ENCODE measurements at places on chromosomes 7 and 10.
A peak's percentile ranks its signal among the peaks of the same experiment; 100 is the strongest.

- no peak for DNase-seq
Observed at GRCh38 chr10:31153692-31154091, 122.0 kb upstream of the ZNF438 start.

GRCh38 chr10:74837743-74838142 lies 11.3 kb downstream of the KAT6B start:
- DNase-seq, result no peak

DNA sequence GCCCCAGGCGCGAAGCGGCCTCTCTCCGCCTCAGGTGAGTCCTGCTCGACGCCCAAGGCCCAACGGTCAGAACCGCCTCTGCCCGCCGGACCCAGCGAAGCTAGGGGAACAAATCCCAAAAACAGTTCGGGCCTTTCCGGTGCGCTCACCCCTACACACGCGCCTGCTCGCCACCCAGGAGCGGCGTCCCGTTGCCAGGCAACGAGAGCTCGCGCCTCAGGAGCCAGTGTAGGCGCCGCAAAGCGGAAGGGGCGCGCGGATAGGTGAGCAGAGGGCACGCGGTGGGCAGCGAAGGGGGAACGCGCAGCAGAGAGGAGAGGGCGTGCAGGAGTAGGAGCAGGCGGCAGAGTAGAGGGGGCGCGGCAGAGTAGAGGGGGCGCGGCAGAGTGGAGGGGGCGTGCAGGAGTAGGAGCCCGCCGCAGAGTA lies at the start of the genes DYDC1 and DYDC2:
TSS of gene DYDC1 (minus strand) at position 193 of the 426 bp plus-strand sequence. CDS start 4,154 bp downstream, outside the sequence.
TSS of gene DYDC2 (plus strand) at position 219 of the 426 bp plus-strand sequence. CDS start 5,663 bp downstream, outside the sequence.
- peak; percentile 61 for DNase-seq

GRCh38 chr7:114104035-114104434 lies 185.2 kb upstream of the PPP1R3A start:
- DNase-seq, result no peak

DNA sequence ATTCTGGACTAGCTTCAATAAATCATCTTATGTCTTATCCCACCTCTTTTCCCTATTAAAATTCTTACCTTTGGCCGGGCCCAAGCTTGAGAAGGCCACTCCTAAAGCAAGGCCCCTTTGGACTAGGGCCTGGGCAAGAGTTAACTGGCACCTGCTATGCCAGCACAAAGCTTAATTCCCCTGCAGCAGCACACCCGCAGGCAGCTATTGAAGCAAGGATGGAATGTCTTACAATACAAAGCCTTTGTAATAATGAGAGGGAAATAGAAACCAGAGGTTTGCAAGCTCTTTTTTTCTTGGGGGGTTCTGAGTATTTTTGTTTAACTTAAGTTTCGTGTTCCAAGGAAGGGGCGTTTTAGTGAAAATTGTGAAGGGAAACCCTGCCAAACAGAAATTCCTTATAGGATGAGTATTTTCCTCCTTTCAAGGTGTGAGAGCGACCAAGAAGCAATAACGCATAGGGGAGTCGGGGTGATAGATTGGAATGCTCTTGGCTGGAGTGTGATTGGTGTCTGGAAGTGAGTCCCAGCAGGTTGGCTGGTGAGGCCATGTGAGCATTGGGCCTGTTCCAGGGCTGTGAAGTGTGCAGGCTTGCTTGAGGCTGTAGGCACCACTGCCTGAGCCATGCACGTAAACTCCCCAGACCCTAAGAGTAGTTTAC lies 148.5 kb downstream of the KIAA1217 start:
- no peak for DNase-seq

GRCh38 chr10:24277771-24278170 lies 68.8 kb downstream of the KIAA1217 start:
- DNase-seq, result no peak

GRCh38 chr10:805620-806305 lies 116.3 kb upstream of the DIP2C start:
- no peak for DNase-seq

DNA sequence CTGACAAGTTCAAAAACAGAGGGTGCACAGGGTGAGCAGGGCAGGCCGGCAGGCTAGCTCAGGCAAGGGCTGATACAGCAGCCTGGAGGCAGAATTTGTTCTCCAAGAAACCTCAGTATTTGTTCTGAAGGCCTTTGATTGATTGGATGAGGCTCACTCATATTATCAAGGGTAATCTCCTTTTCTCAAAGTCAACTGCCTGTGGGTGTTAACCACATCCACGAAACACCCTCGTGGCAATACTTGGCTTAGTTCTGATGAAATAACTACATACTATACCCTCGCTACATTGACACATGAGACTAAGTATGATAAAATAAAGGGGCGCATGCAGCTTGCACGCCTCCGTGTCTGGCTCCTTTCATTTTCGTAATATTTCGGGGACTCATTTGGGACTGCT lies 4.4 kb upstream of the PPP2R2D start:
- peak; percentile 28 for DNase-seq

DNA sequence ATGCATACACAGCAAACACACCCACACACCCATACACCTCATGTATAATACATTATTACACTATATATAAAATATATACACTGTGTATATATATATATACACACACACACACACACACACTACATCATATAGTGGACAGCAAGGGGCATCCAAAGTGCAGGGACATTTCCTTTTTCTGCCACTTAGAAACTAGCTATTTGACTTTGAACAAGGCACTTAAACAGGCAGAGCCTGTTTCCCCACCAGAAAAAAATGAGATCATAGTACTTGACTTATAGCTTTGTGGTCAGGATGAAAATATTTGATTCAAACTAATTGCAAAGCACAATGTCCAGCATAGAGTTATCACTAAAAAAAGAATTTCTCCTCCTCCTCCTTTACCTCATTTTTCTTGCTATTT lies 254.3 kb upstream of the NPVF start:
- DNase-seq, result no peak

DNA sequence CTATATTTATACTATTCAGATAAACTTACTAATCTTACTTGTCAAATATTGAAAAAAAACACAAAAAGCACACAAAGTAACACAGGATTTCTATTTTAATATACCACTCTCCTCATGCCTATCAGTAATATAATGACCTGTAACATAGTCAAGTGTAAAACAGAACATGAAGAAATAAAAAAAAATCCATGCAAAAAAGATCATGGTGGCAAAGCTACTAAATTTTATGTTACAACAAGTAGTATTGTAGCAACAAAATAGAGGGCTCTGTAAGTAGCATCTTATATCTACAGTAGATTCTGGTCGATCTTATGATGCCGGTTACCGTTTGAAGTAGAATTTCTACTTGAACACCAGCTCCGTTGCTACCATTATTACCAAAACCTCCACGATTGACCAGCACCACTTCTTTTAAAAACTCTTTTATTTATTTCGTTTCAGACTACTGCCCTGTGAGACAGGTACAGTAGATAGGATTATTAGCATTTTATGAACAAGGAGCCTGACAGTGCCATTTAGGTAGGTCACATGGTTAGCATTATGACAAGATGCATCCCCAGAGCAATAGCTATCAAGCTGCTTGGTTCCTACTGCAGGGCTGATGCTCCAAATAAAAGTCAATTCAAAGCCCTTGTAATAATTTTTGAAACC lies 2.1 kb downstream of the CPED1 start:
- DNase-seq, result no peak

GRCh38 chr10:28600056-28600455 lies 67.1 kb downstream of the WAC start:
- DNase-seq, result no peak

GRCh38 chr10:31508234-31508633 lies 189.2 kb downstream of the ZEB1 start:
- no peak for DNase-seq

- no peak for DNase-seq
Observed at GRCh38 chr7:38751416-38751815, 120.2 kb upstream of the AMPH start.

- DNase-seq, result no peak
Observed at GRCh38 chr10:37488792-37489657, 363.6 kb downstream of the ANKRD30A start.

GRCh38 chr7:156028521-156028920 lies 216.3 kb upstream of the SHH start:
- no peak for DNase-seq

GRCh38 chr7:117949232-117949631 lies 76.0 kb upstream of the CTTNBP2 start:
- DNase-seq, result no peak

DNA sequence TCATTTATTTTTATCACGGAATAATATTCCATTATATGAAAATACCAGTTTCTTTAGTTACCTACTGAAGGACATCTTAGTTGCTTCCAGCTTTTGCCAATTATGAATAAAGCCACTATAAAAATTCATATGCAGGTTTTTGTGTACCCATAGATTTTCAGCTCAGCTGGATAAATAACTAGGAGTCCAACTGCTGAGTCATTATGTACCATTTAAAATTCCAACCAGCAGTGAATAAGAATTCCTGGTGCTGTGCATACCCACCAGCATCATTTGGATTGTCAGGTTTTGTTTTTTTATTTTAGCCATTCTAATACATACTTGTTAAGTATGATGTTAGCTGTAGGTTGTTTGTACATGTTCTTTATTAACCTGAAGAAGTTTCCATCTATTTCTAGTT lies 14.5 kb downstream of the FAM24B start:
- DNase-seq, result no peak

DNA sequence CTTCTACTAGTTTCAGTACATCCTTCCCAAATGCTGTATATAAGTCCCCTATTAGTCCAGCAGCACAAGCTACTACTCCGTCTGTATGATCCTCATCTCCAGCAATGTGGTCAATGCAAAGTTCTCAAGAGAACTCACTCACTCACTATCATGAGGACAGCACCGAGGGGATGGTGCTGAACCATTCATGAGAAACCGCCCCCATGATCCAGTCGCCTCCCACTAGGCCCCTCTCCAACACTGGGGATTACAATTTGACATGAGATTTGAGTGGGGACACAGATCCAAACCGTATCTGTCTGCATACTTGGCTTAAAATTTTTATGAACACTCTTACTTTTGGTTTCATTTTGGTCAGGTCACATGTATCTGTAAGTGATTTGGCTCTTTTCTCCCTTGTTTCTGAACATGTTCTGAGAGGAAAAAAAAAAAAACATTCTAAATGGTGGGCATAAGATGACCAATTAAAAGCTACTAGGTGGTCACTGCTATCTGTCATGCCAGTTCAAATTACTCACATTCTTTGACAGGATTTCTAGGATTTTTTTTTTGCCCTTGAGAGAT lies 60.1 kb downstream of the ZNF783 start:
- no peak for DNase-seq

- DNase-seq, result no peak
Observed at GRCh38 chr7:132519936-132520335, 56.3 kb downstream of the PLXNA4 start.

GRCh38 chr7:4774658-4775249 lies 669 bp upstream of the AP5Z1 start:
- DNase-seq, result peak; percentile 41

DNA sequence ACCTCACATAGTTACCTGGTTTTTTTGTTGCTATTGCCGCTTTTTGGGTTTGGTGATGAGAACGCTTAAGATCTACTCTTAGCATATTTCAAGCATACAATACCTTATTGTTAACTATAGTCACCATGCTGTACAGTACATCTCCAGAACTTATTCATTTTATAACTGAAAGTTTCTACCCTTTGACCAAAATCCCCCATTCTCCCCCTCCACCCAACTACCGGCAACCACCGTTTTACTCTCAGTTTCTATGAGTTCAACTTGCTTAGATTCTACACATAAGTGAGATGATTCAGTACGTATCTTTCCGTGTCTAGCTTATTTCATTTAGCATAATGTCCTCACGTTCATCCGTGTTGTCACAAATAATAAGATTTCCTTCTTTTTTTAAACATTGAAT lies 86.7 kb upstream of the IL6 start:
- DNase-seq, result peak; percentile 65

GRCh38 chr7:1941464-1942242 lies 271.6 kb downstream of the ELFN1 start:
- no peak for DNase-seq

DNA sequence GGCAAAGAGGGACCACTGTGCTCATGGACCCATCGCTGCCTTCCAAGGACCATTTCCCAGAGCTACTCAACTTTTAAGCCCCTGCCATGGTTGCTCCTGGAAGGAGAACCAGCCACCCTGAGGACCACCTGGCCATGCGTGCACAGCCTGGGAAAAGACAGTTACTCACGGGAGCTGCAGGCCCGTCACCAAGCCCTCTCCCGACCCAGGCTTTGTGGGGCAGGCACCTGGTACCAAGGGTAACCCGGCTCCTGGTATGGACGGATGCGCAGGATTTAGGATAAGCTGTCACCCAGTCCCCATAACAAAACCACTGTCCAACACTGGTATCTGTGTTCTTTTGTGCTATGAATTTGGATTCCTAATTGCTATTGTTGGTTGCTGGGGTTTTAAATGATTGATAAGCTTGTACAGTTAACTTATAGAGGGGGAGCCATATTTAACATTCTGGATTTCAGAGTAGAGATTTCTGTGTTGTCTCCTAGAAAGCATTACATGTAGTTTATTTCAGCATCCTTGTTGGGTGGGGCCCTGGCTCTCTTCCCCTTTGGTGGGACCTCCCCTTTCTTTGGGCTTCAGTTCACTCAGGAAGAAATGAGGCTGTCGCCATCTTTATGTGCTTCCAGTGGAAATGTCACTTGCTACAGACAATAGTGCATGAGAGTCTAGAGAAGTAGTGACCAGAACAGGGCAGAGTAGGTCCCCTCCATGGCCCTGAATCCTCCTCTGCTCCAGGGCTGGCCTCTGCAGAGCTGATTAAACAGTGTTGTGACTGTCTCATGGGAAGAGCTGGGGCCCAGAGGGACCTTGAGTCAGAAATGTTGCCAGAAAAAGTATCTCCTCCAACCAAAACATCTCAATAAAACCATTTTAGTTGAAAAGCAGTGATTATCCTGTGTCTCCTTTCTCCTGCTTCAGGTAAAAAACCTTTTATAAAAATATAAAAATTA lies 19.4 kb downstream of the LAT2 start:
- no peak for DNase-seq

- no peak for DNase-seq
Observed at GRCh38 chr7:157444843-157445135, 108.0 kb downstream of the DNAJB6 start.

DNA sequence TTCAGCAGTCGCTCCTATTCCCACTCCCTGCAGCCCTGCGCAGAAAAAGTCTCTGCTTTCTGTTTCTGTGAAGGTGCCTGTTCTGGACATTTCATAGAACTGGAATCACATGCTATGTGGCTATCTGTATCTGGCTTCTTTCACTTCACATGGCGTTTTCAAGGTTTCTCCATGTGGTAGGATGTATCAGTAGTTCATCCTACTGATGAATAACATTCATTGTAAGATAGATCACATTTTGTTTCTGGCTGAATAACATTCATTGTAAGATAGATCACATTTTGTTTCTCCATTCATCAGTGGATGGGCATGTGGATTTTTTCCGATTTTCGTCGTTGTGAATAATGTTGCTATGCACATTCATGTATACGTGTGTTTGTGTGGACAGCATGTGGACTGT lies 44.5 kb downstream of the HSPA12A start:
- DNase-seq, result no peak

GRCh38 chr10:3046981-3047547 lies 20.3 kb upstream of the PFKP start:
- no peak for DNase-seq

GRCh38 chr7:156219307-156220077 lies 407.2 kb upstream of the SHH start:
- no peak for DNase-seq

DNA sequence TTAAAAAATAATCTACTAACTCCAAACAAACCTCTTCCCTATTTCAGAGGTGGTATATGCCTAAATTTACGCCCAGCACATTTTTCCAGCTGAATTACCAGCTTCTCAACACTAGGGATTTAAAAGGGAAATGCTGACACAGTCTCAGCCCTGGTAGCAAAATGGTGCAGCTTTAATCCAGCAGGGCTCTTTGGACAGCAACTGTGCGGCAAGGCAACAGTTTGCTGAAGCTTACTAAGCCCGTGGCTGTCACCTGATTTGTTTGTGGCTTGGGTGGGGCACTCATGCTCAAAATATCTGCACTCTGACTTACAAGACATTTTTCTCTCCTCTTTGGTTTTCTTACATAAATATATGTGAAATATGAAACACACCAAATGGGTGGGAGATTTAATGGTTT lies 206.7 kb downstream of the POU6F2 start:
- DNase-seq, result no peak
